Stimulated activated CD8-positive, alpha-beta memory T cell treated with anti-CD3 and anti-CD28 coated beads, Interleukin-15, amount 100 ng/mL, for 4 hours (primary cell): ENCODE measurements at places on chromosomes 1 and 21.

DNA sequence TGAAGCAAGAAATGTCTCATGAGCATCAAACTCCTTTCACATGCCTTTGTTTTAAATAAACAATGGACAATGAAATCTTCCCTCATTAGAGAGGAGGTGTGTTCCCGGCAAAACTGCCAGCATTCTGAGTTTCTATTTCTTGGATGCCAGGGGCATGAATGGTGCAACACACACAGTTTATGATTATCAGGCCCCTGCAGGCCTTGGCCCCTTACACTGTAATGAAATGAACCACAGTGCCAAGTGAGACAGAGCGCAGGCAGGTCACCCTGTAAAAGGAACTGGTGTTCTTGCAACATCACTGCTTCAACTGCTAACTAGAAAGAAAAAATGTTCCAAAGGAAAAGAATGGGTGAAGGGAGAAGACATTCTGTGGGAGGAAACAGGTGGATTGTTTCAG is 3.8 kb upstream of the PIGC start:
- no peak for DNase-seq

DNA sequence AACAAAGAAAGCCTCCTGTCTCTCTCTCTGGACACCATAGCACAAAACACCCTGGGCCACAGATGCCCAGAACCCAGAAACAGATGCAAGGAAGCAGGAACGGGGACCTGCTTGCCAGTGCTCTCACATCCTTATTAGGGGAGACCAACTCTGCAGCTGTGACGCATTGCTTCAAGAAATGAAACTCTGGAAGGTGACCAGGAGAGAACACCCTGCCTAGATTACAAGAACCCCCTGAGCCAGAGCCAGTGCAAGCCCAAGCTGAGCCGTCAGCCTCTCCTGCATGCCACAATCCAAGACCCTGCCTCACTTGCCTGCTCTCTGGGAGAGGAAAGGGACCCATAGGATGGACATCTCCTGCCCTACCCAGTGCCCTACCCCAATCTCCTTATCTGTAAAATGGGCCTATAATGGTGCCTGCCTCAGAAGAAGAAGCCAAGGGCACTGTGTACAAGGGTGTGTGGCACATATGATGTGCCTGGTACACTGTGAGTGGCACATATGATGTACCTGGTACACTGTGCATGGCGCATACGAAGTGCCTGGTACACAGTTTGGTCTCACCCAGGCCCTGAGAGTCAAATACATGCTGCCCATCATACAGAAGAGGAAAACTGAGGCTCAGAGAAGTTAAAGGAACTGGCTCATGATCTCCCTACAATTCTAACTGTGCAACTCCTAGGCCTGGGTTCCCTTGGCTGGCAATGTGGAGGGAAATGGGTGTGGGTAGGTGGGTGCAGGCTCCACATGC is 16.8 kb upstream of the FAM131C start:
- DNase-seq = no peak

DNA sequence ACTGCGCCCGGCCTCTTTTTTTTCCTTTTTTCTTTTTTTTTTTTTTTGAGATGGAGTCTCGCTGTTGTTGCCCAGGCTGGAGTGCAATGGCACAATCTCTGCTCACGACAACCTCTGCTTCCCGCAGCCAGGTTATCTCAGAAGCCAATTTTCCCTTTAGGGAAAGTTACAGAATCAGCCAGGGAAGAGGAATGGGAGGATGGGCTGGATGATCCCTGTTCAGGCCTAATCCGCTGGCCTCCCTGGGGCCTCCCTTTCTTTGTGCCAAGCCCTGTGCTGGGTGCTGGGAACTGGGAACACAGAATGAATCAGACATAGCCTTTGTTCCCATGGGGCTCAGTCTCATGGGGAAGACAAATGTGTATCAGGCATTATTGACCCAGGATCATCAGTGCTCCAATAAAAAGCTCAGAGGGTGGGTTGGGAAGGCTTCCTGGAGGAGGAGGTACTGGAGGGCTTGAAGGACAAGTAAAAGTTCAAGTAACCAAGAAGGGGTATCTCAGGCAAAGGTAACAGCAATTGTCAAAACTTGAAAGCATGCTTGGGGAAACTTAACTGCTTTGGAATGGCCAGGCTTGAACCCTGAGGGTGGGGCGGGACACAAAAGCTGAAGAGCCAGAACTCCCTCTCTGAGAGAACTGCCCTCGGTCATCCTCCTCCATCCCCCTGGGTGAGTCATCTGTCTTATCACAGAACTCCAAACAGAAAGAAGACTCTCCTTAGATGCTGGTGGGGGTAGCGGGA is 14.3 kb downstream of the ECHDC2 start:
- no peak for DNase-seq

- DNase-seq = no peak
Observed at GRCh38 chr1:219330669-219331068, 157.0 kb downstream of the LYPLAL1 start.

DNA sequence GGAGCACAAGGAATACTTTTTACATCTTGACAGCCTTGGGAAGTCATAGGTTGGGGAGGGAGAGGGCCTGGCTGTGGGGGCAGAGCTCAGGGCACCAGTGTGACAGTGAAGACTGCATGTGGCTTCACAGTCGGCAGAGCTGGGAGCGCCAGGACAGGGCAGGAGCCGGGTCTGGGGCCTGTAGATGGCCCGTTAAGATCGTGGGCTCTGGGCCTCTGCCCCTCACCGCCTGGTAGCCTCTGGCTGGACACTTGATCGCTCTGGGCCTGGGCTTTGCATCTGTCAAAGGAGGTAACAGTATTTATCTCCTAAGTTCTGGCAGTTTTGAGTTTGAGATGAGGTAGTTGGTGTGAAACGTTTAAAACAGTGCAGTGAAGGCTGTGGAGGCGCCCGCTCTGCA is 4.8 kb downstream of the SLX9 start:
- no peak for DNase-seq

- no peak for DNase-seq
Observed at GRCh38 chr1:235659186-235659771, 9.7 kb upstream of the GNG4 start.

DNA sequence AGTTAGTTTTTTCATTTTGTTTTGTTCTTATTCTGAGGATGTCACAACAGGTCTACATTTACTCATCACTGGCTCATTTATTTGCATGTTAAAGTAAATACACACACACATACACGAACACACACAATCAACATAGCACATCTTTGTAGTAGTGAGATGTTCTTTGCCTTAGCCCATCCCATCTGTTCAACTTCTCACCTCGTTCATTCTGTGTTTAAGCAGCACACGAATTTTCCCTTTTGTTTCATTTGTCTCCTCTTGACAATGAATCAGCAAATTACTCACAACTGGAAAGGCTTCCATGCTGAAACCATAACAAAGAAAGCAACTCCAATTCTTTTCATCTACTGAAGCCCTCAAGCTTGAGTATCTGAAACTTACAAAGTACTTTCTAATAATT is 133.3 kb upstream of the CHRM3 start:
- DNase-seq = no peak

DNA sequence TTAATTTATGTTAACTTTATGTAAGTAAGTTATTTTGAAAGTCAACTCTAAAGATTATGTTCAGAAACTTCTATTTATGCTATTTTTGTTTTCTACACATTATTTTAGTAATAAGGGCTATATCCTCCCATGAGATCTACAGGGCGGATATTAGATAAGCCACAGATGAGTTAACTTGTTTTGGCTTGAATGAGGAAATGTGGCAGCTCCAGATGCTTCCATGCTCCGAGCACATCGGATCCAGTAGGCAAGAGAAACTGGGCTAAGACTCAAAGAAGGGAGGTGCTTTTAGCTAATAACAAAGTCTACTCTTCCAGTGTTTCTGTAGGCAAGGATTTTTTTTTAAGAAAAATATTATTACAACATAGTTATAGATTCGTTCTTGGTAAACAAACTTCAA is 20.0 kb upstream of the LAMC1 start:
- DNase-seq = no peak

GRCh38 chr1:207978441-207978840 is 67.5 kb upstream of the CD34 start:
- no peak for DNase-seq

- no peak for DNase-seq
Observed at GRCh38 chr1:109786531-109787021, 22.9 kb upstream of the EPS8L3 start.

DNA sequence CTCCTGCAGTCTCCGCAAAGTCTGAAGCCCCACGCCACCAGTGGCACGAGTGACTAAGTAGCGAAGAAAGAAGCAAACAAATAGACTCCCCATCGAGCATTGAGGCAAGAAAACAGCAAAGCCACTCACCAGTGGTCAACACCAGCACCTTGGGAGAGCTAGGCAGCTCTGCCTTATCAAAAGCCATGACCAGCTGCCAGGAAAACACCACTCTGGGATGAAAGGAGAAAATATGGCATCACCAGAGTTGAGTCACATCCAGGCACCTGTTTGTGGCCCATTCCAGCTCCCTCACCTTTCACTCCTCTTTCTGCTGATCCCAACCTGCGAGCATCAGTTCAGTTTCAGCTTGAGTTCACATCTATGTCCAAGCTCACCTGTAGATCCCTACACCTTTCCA is 17.2 kb downstream of the PDZK1 start:
- DNase-seq = no peak

DNA sequence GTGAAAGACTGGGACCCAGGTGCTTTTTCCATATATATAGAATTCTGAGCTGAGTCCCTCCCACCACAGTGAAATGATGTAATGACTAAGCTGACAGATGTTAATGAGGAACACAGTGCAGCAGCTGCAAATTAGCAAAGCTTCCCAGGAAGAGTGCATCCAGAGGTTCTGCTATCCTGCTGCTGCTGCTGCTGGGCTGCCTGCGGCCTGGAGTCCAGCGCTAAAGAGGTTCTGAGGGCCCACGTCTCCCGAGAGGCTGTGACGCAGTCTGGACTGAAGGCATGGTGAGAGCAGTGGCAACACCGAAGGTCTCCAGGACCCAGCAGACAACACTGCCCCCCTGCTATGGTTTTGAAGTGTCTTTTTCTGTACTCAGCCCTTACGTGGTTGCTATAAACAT is 63.9 kb downstream of the URB2 start:
- DNase-seq = no peak
